NCI-H345 (cell line): ENCODE measurements at places on chromosomes 13 and 19.

DNA sequence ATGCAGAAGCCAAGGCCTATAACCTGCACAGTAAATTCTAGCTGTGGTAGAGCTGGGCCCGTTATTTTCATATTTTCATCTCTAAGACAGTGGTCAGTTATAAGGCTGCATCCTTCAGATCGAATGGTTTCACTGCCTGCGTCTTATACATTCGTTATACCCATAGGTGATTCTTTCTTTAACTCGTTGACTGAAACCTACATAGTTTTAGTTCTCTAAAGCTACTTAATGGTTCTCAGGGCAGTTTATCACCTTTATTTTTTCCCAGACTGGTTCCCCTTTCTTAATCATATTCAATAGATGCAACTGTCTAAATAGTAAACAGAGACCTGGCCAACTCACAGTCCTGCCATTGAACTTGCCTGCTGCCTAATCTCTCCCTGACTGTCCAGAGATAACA is 615.3 kb upstream of the SLITRK1 start:
- no peak for DNase-seq

GRCh38 chr19:16016226-16017137 is 59.8 kb upstream of the TPM4 start:
- DNase-seq, result no peak

DNA sequence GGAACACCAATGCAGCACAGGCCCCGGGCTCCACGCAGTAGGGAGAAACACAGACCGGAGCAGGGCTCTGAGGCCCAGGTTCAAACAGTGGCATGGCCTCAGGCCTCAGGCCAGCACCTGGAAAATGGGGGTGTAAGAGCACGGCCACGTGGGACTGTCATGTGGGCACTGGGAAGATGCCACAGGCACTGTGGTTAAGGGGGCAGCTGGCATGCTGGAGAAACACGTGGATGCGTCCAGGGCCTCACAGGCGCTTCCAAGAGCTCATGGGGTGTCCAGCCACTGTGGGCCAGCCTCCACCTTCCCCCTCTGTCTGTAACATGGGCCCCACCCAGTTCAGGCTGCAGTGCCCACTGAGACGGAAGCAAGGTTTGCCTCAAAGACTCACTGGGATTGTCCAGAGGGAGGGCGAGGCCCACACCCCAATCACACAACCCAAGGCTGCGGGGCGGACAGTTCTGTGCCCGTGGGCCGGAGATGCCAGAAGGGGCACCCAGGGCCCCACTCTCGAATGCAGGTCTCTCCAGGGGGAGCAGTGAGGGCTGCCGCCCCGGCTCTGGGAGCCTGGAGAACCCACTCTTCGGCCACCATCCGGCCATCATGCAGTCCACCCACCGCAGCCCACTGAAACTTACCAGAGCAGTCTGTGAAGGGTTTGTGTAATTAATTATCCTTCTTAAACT is 6.3 kb upstream of the MBD3 start:
- DNase-seq, result no peak

DNA sequence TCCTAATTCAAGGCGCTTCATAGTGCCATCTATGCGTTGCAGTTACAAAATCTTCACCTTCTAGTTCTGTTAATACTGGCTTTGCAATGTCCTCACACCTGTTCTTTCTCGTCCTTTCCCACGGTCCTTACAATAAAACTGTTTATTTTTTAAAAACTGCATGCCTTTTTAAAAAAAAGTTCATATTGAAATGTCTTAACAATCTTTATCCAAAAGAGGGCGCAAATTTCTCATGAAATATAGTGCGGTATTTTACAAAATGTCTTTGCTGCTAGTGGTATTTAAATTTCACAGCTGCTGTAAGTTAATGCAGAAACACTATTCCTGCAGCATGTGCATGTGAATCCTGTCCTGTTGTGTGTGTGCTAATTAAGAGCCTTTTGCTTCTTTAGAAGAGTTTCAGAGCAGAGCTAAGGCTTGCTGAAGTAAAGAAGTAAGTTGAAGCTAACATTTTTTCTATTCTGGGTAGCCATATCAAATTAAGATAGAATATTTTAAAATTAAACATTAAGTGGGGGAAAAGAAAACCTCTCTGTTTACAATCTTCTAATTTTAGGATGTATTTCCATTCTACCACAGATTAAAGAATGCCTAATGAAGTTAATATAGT is 15.8 kb upstream of the CLDN10 start:
- peak; percentile 25 for DNase-seq

DNA sequence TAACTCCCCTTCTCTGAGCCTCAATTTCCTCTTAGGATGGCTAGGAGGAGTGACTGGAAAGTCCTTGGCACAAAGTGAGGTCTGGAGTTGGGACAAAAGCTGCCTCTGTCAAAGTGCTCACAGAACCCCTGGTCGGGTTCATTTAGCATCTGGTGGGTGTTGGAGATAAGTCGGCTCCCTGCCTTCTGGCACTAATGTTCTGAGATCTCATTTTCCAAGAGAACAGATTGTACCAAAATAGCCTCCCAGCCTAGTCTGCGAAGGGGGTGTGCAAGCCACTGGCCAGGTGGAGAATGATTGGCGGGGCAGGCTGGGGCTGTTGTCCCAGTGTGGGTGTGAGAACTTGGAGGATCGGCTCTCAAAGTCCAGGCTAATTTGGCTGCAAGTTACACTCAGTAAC is 20.7 kb upstream of the NWD1 start:
- DNase-seq, result no peak

GRCh38 chr13:72125561-72125960 is 258.6 kb upstream of the DACH1 start:
- DNase-seq, result no peak

- no peak for DNase-seq
These were observed 64.2 kb upstream of the STK24 start for GRCh38 chr13:98641075-98641474.

DNA sequence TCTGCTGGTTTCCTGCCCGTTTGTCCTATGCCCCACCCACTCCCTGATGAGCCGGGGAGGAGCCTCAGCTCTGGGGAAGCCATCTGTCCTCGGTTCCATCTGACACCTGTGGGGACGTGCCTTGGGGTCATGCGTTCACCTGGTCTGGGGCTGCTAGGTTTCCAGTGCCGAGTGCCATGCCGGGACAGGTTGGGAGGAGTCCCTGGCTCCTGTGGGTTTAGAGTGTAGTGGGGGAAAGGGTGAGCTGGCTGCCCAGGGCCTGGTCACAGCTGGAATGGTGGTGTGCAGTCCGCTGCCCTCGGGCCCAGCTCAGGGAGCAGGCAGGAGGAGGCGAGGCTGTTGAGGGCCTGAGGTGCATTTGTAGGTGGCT is 2.5 kb downstream of the KDM4B start:
- peak; percentile 37 for DNase-seq

DNA sequence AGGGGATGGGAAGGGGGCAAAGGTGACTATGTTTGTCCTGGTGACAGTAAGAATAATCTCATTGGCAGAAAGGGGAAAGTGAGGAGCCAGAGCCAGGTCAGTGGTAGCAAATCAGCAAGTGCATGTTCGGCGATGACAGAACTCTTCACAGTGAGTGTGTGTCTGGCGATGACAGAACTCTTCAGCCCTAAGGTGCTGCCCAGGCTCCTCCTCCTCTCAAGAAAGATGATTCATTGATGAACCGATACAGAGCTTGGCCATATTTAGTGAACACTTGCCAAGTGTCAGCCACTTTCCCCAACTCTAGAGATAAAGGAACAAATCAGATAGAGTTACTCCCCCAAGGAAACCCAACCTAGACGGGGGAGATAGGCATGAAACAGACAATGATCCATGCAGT is 199.3 kb upstream of the UBL3 start:
- no peak for DNase-seq

DNA sequence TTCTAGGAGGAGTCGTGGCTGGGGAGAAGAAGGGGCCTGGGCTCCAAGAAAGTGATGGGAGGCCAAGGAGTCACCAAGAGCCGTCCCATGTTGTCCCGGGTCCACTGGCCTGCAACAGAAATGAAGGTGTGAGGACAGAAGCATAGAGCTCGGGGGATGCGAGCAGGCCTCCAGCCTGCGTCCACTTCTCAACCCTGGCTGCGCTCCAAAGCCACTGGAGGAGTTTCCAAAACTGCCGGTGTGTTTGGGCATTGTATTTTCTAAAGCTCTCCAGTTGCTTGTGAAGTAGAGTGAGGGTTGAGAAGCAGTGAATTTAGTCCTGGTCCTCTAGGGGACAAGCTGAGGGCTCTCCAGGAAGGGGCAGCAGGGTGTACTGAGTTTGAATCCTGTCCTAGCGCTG is 13.0 kb downstream of the FFAR2 start:
- DNase-seq, result no peak

GRCh38 chr19:29724102-29724641 is 9.1 kb upstream of the C19orf12 start:
- DNase-seq, result peak; percentile 28

DNA sequence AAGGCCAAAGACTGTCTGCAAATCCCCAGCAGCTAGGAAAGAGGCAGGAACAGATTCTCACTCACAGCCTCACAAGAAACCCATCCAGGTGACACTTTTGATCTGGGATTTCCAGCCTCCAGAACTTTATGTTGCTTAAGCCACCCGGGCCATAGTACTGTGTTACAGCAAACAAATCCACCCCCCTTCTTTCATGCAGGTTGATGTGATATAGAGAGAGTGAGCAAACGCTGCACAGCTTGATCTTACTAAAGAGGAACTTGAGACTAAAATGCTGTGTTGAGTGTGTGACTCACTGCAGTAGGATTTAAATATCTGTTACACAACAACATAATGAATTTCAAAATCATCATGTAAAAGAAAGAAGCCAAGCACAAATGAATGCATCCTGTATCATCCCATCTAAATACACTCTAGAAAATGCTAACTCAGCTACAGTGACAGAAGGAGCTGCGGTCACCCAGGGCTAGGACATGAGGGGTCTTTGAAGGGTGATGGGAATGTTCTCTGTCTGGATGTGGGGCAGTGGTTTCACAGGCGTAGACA is 32.2 kb downstream of the RCBTB2 start:
- peak; percentile 14 for DNase-seq

DNA sequence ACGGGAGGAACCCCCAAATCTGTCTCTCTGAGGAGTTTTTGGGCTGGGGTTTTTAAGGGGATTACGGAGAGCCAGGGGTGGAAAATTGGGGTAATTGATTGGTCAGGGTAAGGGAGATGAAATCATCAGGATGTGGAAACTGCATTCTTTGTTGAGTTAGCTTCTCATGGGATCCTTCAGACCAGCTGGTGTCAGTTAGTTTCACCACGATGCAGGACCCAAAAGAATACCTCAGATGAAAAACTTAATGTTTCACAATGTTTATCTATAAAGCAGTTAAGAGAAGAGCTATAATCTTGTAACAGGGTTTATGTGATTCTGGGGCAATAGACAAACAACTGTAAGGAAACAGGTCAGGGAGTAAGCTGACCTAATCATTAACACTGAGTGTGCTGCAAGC is 230.8 kb downstream of the POU4F1 start:
- DNase-seq, result no peak

DNA sequence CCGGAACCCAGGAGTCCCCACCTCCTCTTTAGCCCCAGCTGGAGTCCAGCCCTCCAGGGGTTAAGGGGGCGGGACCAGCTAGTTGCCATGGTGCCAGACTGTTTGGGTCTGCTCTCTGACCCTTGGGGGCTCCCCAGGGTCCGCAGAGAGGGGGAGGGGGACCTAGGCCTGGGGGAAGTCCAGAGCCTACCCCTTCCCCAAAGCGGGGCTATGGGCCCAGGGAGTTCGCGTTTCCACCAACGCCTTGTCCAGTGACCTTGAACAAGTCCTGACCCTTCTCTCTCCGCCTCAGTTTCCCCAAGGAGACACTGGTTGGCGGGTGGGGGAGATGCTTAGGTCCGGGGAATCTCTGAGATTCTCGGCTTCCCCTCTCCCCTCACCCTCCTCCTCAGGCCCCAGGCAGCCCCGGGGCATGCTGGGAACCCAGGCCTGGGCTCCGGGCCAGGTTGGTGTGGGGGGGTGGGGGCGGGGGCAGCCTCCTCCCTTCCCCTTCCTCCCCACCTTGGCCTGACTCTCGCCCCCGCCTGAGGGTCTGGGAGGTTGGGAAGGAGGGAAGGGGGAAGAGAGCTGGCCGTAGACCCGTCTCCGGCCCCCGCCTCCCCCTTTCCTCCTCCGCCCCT is 2.6 kb upstream of the SPACA6 start:
- DNase-seq, result no peak

GRCh38 chr13:101706651-101707050 is 254.2 kb downstream of the ITGBL1 start:
- no peak for DNase-seq

- no peak for DNase-seq
These were observed 768 bp upstream of the SLC44A2 start for GRCh38 chr19:10624585-10624984.

- DNase-seq, result no peak
These were observed 233.6 kb downstream of the PCDH9 start for GRCh38 chr13:66996503-66996902.

- DNase-seq, result peak; percentile 59
These were observed 10.1 kb downstream of the AP2S1 start for GRCh38 chr19:46840498-46840942.

DNA sequence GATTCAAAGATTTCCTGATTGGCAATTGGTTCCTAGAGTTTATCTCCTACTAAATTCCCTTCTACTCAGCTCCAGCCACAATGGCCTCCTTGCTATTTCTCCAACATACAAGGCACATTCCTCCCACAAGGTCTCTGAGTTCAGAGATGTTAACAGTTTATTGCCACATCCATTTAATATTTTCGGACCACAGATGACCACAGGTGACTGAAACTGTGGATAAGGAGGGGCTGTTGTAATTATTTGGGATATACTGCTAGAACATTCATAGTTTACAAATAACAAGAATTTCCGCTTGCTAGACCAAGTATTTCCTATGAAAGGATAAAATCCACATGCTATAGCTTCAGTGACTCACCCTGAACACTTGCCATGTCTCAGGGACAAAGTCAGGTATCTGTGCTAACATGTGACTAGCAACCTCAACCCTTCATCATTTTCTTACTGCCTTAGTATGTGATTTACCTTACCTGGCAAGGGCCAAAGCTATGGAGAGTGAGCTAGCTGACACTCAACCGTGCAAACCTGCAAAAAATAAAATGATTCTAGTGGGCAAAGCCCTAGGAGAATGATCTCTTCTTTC is 117.7 kb downstream of the TBC1D4 start:
- no peak for DNase-seq

DNA sequence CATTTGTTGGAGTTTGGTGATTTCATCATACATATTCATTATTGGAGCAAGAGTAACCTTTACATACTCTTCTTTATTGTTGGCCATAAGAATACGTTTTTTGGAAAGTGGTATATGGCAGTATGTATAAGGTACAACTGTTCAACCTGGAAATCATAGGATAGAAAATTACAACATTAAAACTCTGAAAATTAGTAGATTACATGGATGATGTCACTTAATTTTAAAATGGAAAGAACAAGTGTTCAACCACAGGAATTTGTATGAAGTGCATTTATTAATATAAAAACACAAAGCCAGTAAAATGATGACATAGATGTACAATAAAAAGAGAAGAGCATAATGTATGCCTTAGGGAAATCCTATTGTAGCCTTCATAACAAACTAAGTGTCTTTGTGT is 7.3 kb upstream of the ZNF155 start:
- no peak for DNase-seq

DNA sequence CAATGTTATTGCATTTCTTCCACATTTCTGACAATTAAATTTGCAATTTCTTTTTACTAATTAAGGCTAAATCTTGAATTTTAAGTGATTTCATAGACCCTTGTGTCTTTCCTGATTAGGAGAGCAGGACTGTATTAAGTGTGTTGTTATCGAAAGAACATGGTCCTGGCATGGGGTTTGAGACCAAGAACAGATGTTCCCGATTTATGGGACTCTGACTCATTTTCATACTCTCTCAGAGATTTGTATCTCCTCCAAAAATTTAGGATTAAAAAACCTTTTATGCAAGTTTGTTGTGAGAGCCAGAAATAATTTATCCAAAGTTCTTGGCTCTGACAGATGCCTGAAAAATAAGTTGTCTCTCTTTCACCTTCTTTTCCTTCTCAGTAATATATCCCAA is 589.3 kb upstream of the ARGLU1 start:
- DNase-seq, result no peak

- DNase-seq, result no peak
These were observed 16.0 kb downstream of the NOTCH3 start for GRCh38 chr19:15184776-15185175.
